ENCODE measurements at places on chromosomes 12 and 14. TPM values are rescaled to one million over a fixed set of nuclear protein-coding genes. Genes with fewer than 3 reads are reported as not detected.

The RTL1 gene
- total RNA-seq = not detected

DNA sequence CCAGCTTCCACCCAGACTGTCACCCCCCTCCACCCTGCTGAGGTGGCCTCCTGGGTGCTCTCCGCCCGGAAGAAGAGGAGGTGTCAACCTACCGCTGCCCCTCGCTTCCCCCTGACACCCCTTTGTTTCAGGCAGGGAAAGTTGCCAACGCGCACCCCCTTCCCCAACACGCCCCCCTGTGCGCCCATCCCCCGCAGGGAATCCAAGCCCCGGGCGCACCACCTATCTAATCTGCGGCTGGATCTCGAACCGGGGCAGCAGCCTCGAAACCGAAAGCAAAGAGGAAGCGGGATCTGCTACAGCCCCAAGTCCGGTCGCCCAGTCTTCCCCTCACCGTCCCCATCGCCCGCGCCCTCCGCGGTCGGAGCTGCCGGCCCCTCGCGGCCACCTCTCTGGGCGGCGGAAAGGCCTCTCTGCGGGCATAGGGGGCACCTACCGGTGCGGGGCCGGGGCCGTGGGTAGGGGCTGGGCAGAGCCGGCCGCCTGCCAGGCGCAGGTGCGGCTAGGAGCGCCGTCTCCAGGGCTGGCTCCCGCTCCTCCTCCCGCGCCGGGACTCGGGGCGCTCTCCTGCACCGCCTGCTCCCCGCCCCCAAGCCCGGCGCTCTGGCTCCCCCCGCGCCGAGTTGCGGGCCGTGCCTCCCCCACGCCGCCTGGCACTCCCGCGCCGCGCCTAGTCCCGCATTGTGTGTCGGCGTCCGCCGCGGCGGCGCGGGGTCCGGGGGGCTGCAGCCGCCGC, 18.3 kb upstream of the PLEKHH1 start:
- no peaks in the 10 kb centered on the region for H3K36me3 ChIP-seq
- no peak overlapping the region for H3K27ac ChIP-seq
- peaks cover 64% of the 10 kb centered on the region for H3K27me3 ChIP-seq
- DNase-seq = peak; percentile 15

The C12orf60 gene
- 1.1 TPM for total RNA-seq

The CDC42BPB gene
- 131 TPM for total RNA-seq

All from endothelial cell of umbilical vein (primary cell).